SK-N-DZ (cell line): ENCODE measurements at places on chromosomes 7 and 10.

- peak; percentile 81 for DNase-seq
These were observed 5.1 kb downstream of the COMTD1 start for GRCh38 chr10:75230600-75231038.

DNA sequence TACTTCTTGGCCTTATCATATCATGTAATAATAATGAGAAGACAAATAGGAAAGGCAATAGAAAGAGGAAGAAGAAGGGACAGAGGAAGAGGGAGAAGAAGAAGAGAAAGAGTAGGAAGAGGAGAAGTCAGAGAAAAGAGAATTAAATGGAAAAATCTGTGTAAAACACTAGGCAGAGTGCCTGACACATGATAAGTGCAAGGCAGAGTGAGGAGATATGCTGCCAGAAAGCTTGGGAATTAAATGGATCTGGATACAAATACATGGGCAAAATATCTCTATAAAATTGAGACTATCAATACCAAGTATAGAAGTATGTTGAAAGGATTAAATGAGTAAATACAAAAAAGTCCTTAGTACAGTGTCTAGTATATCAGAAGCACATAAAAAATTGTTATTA, 124.8 kb downstream of the CACNA2D1 start:
- DNase-seq: no peak

- DNase-seq: no peak
These were observed 11.6 kb upstream of the ABHD11 start for GRCh38 chr7:73749931-73750776.

DNA sequence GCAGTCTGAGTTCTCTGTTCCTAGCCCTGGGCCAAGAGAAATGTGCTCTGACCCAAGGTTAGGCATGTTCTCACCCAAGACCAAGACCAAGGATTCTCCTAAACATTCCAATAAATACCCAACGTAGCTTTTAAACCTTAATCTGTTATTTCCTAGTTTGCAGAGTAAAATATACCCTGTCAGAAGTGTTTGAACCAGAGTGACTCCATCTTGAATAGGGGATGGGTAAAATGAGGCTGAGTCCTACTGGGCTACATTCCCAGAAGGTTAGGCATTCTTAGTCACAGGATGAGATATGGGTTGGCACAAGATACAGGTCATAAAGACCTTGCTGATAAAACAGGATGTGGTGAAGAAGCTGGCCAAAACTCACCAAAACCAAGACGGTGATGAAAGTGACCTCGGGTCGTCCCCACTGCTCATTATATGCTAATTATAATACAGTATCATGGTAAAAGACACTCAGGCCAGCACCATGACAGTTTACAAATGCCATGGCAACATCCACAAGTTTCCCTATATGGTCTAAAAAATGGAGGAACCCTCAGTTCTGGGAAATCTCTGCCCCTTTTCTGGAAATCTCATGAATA, 27.7 kb downstream of the PLXNA4 start:
- DNase-seq: no peak

- no peak for DNase-seq
These were observed 483.0 kb upstream of the SORCS1 start for GRCh38 chr10:107647462-107647861.

GRCh38 chr10:89926736-89927135, 225.3 kb downstream of the KIF20B start:
- DNase-seq: no peak

GRCh38 chr7:16169537-16169936, 251.8 kb downstream of the CRPPA start:
- no peak for DNase-seq

DNA sequence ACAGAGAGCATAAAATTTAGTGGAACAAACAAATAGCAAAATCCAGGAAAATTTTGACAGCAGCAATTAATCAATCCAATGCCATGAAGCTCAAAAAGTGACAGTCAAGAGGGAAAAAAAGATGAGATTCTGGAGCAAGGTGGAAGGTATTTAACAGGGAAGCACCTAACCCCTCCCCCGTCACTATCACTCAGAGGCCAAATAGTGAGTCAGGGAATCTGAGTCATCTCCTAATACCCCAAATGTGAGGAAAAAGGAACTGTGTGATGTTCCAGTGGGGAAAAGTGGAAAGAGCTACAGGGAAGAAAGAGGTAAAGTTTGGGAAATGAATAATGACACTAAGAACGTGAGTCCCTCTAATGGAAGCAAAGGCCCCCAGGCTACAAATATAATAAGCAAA, 113.2 kb upstream of the PHF14 start:
- no peak for DNase-seq

GRCh38 chr7:71429083-71429482, 297.1 kb downstream of the GALNT17 start:
- no peak for DNase-seq

- no peak for DNase-seq
These were observed 54.4 kb downstream of the MYPN start for GRCh38 chr10:68163735-68164134.

DNA sequence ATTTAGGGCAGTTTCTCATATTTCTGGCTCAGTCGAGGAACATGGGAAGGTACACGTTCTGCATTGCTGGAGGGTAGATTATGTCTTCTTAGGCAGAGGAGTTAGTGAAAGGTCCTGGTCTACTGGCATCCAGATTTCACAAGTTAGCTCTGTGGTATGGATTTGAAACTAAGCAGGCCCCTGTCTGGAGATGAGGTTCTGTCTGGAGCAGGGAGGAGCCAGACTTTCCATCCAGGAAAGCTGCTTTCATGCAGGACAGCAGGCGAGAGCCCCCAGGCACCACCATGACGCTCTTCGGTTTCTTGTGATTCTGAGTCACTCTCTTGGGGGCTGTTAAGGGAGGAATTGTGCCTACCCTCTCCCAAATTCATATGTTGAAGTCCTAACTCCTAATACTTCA, 184.3 kb downstream of the KIAA1217 start:
- DNase-seq: no peak

- no peak for DNase-seq
These were observed 31.2 kb downstream of the TRRAP start for GRCh38 chr7:98909487-98909886.

DNA sequence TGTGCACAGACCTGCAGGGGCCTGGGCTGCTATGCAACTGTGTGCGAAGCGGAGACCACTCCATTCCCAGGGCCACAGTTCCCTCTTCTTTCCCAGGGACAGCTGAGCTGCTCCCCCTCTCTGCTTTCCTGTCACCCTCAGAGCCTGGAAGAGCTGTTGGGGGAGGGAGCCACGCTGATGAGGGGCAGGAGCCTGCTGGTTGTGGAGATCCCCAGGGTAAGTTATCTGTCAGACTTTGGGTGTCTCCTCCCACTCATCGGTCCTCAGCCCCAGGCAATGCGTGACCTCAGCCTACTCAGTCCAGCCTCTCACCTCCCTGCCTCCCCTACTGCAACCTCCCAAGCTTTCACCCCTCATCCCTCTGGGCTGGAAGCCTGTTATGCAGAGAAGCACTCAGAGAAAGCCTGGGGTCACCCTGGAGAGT, 53.5 kb downstream of the ZNF467 start:
- DNase-seq: no peak

DNA sequence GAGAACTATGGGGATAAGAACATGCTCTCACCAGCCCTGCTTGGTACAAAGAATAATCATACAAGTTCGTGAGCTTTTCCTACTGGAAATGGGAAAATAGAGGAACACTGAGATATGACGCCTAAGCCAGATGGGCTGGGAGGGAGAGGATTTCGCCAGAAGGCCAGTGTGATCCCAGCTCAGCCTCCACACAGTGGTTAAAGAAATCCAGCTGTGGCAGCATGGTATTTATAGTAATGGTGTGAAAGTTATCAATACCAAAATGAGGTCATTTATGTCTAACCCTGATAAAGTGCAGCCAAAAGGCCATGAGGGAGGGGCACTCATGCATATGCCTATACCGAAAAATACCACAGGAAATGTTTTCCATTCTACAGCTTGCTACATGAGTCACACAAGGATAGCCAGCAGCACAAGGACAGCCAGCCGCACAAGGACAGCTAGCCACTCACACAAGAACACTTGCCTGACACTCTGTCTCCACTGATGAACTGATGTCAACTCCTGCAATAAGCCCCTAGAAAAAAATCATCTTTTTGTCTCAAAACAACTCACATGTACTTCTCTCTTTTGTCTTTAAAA, 49.4 kb downstream of the FRMPD2 start:
- no peak for DNase-seq

DNA sequence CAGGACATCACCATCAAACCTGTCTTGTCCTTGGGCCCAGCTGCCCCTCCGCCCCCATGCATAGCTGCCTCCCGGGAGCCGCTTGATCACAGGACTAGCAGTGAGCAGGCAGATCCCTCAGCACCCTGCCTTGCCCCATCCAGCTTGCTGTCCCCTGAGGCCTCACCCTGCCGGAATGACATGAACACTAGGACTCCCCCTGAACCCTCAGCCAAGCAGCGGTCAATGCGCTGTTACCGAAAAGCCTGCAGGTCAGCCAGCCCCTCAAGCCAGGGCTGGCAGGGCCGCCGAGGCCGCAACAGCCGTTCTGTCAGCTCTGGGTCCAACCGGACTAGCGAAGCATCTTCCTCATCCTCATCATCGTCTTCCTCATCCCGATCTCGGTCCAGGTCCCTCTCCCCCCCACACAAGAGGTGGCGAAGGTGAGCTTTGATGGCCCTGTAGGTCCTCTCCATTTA, 5.2 kb upstream of the NOLC1 start:
- DNase-seq: no peak

DNA sequence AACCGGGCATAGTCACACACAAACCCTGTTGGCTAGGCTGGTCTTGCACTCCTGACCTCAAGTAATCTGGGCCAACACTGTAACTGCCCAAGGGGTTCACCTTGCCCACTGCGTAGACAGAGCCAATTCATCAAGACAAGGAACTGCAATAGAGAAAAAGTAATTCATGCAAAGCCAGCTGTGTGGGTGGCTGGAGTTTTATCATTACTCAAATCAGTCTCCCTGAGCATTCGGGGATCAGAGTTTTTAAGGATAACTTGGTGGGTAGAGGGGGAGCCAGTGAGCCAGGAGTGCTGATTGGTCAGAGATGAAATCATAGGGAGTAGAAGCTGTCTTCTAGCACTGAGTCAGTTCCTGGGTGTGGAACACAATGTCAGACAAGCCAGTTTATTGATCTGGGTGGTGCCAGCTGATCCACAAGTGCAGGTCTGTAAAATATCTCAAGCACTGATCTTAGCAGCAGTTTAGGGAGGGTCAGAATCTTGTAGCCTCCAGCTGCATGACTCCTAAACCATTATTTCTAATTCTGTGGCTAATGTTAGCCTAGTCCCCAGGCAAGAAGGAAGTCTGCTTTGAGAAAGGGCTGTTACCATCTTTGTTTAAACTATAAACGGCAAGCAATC, 15.6 kb upstream of the FXYD4 start:
- no peak for DNase-seq

GRCh38 chr7:14016950-14017349, 27.5 kb upstream of the ETV1 start:
- no peak for DNase-seq

DNA sequence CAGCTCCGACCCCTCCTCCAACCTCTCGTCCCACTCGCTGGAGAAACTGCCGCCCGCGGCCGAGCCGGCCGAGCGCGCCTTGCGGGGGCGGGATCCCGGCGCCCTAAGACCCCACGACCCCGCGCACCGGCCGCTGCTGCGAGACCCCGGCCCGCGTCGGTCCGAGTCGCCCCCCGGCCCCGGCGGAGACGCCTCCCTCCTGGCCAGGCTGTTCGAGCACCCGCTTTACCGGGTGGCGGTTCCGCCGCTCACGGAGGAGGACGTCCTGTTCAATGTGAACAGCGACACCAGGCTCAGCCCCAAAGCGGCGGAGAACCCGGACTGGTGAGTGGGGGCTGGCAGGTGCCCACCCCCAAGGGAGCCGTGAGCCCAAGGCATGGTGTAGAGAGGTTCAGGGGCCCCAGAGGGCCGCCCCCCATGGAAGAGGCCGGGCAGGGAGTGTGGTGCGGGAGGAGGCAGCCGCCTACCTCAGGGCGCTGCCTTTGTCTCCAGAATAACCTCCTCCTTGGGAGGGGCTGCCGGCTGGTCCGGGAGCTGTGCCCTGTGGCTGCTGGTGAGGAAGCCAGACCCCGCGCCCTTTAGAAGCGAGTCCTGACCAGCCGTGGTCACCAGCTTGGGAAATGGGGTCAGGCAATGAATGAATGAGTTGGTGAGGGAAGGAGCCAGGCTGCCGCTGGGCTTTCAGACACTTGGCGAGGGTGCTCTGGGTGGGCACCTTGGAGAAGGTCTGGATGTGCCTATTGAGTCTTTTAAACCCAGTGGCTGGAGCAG, 1.3 kb downstream of the FAM20C start:
- DNase-seq: no peak

GRCh38 chr7:81926154-81926553, 156.3 kb upstream of the HGF start:
- no peak for DNase-seq

DNA sequence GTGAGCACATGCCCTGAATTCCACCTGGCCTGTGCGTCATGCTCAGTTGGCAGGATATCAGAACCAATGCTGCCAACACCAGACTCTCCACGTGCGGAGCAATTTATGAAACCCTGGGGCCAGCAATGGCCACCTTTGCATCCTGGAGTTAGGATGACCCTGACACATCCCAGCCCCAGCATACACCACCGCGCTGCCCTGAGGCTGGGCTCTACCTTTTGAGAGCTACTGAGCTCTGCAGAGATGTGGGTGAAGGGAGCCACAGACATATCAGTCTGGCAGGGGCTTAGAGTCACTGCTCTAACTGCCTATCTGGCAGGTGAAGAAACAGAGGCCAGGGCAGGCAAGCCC, 41.9 kb downstream of the SYPL1 start:
- DNase-seq: no peak

GRCh38 chr10:97788552-97789442, 17.0 kb upstream of the SFRP5 start:
- peak; percentile 79 for DNase-seq

DNA sequence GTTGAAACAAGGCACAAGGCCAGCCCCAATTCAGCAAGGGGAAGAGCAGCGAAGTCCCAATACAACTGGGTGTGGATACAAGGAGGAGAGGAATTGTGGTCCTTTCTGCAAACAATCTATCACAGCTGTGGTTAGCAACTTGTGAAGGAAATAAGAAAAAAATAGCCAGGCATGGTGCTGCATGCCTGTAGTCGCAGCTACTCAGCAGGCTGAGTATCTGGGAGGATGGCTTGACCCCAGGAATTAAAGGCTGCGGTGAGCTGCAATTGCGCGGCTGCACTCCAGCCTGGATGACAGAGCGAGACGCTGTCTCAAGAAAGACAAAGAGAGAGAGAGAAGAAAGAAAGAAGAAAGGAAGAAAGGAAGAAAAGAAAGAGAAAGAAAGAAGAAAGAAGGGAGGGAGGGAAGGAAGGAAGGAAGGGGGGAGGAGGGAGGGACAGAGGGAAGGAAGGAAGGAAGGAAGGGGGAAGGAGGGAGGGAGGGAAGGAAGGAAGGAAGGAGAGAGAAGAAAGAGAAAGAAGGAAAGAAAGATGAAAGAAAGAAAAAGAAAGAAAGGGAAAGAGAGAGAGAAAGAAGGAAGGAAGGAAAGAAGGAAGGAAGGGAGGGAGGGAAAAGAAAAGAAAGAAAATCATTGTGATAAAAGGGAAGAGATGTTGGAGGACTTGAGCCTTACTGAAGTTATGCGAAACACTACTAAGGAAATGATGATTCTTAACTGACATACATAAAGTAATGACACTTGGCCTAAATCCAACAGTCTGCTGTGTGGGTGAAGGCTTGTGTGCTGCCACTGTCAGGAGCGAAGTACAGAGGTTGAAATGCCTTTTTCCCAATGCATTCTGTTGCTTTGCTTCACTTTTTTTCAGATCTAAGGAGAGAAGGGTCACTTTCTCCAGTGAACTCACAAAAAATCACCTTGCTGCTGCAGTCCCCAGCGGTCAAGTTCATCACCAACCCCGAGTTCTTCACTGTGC, 117.0 kb upstream of the STK17A start:
- no peak for DNase-seq

- no peak for DNase-seq
These were observed 11.1 kb downstream of the JMJD1C start for GRCh38 chr10:63454631-63455030.

GRCh38 chr10:34731885-34732701, 83.0 kb downstream of the PARD3 start:
- DNase-seq: no peak
